ENCODE measurements at places on chromosomes 2 and 18. TPM values are rescaled to one million over a fixed set of nuclear protein-coding genes. Genes with fewer than 3 reads are reported as not detected.
A peak's percentile ranks its signal among the peaks of the same experiment; 100 is the strongest.

GRCh38 chr2:109604597-109604996, 9.2 kb downstream of the SEPTIN10 start:
- no peak for DNase-seq

DNA sequence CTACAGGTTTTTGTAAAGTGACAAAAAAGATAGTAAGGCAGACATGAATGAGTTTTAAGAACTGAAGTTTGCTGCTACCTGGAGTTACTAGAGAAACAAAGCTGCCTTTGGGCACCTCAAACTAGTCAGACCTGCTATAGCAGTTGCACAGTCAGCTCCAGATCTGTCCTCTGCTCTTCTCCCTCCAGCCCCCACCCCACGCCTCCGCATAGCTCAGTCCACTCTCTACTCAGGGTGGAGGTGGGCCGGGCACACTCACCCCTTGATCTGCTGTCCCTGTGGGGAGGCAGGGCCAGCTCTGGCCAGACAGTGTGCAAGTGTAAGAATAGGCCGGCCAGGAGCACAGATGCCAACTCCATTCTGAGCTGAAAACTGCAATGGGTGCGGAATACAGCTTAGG, 4.1 kb downstream of the SERTAD2 start:
- no peak for DNase-seq

The RNF149 gene
- total RNA-seq, result 45.8 TPM

The PSD4 gene
- 81.8 TPM for total RNA-seq

GRCh38 chr2:55810622-55811020, 113.0 kb downstream of the EFEMP1 start:
- no peak for DNase-seq

DNA sequence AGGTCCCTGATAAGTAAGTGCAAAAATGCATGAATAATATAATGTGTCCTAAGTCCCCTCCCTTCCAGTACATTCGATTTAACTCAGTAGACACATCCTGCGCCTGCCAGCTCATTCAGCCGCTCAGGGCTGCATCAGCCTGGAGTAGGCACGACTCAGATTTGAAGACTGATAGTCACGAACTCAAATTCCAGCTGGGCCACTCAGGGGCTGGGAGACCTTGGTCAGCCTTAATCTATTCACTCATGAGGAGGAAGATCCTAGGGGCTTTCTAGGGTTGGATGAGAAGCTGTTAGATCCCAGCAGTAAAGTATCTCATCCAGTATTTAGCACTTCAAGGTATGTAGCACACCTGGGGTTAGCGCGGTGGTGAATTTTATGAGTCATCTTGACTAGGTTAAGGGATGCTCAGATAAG, 98.9 kb upstream of the ODC1 start:
- no peak for DNase-seq

DNA sequence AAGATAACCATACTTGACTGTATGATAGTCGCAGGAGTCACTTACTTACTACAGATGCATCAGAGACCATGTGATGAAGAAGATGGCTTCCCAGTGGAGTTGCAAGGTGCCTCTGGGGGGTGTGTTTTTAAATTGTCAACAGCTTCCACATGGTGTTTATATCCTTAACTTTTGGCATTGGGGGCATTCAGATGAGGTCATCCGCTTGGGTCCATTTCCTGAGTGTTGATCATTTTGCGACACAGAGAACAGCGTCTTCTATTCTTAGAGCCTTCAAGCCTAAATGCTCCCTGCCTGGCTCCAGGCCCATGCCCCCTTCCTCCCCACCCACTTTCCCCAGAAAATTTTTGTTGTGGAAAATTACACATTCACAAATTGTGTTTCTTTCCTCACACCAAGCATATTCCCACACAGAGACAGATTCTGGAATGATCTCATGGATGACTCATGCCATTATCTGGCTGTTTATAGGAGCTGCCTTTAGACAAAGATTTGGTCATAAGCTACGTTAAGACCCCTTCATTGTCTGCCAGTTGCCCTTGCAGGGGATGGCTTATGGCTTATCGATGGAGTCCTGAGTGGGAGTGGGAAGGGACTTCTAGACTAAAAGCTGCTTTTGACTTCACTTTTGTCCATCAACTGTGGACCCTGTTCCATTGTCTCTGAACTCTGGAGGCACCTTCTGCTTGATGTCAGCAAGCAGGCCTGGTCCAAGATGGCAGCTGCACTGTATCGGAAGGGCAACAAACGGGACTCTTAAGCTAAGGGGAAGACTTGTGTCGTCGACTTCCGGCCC, 91.8 kb downstream of the CABLES1 start:
- no peak for DNase-seq

DNA sequence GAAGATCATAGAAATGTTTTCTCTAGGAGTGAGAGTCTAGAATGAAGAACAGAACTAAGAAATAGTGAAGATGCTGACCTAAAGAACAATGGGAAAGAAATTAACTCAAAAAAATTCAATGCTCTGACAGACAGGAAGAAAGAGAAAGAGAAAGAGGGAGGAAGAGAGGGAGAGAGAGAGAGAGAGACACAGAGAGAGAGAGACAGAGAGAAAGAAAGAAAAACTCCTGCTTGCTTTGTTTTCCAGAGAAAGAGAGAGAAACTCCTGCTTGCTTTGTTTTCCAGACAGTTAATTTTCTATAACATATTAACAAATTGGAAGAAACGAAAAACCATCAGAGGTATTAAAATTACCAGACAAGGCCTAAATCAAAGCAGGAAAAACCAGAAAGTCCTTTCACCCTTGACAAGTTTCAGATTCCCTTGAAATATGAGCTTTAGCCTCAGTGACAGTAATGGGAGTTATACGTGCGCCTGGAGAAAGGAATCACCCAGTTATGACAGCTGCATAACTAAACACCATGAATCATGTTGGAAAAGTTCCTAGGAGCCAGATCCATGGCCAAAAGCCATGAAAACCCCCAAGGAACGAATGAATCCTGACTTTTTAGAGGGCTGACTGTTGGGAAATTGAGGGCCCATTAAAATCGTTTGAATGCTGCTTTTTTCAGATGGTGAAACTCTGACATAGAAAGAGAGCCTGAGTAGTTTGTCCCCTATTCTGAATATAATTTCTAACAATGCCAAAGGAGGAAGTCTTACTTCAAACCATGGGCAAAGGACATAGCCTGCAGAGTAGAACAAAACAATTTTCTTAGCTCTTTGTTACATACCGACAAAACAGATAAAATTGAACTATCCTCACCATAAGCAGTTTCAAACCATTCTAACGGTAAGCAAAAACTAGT, 228.6 kb upstream of the CHST9 start:
- DNase-seq, result no peak

- no peak for DNase-seq
These were observed 15.5 kb upstream of the ARL5A start for GRCh38 chr2:151843691-151844061.

DNA sequence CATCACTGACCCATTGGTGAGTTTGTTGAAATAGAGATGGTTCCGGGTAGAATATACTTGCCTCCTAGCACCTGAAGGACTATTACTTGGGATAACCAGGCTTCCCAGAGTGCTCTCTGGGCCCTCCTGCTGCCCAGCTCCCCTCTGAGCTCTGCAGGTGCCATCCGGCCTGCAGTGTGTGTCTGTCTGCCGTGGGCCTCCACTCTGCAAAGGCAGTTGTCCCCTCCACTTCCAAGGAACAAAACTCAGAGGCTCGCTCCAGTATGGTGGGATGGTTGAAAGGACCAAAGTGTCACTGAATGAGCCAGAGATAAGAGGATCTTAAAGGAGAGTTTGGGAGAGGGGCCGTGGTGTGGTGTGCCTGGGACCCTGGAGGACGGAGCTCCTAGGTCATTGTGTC, 57.3 kb downstream of the SH3BP4 start:
- no peak for DNase-seq

DNA sequence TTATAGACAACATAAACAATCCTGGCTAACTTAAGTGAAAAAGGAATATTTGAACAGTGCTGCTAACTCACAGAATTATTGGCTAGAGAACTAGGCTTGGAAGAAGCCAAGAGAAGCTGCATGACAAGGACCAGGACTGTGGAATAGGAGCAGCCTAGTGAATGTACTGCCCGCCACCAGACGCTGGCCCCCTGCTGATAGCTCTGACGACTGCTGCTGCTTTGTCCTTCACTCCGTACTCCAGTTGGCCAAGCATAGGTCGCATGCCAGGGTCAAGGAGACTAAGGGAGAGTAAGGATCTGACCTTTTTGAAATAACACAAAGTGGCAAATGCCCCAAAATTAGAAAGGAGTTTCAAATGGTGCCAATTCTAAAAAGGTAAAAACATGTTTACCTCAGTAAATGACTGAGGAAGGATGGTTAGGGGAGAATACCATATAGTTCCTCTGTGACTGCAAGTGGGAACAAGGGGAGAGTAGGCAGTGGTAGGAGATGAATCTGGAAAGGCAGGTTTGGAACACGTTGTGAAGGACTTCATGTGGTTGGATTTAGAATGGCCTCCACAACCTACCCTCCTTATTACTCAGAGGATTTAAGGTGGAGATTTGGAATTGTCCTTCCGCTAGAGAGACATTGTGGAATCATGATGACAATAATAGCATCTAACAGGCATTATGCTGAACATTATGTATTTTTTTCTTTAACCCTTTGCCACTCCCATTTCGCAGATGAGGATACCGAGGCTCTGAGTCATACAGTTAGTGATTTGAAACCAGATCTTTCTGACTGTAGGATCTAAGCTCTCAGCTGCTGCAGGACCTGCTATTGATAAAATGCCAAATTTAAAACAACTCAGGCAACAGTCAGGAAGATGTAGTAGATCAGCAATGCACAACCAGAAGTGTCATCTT, 19.5 kb downstream of the STRADB start:
- DNase-seq, result no peak

DNA sequence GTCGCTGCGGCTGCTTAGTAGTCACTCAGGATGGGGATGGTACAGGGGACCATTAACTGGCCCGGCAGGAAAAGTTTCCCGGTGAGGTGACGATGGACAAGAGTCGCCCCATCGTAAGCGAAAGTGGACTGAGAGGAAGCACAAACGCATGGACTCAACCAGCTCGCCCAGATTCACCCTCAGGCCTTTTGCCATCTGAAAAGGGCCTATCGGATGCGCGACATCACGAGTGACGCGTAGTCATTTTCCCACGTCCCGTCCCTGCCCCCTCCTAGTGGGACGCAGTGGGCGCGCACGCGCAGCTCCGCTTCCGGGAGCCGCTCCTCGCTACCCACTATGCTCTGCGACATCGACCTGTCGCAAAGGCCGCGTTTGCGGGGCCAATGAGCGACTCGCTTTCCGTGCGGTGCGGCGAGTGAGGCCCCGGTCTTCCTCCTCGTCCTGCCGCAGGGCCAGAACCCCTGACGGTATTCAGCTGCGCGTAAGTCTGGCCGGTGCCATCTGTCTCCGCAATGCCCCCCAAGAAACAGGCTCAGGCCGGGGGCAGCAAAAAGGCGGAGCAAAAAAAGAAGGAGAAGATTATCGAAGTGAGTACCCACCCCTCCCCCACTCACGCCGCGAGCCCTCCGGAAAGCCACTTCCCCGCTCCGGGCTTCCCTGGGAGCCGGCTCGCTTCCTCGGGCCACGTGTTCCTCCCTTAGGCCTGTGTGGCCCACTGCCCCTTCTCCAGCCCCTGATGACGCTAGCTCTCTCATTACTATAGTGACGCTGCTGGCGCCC, at the start of gene ZC3H15:
Gene ZC3H15 (plus strand): TSS at position 390 of the 780 bp plus-strand sequence. CDS start 123 bp downstream, at position 513.
- DNase-seq, result peak; percentile 98

- no peak for DNase-seq
These were observed 114.4 kb downstream of the SMAD7 start for GRCh38 chr18:48836231-48836805.

- DNase-seq, result no peak
These were observed 15.9 kb downstream of the FN1 start for GRCh38 chr2:215419769-215420470.

Measured in thymus (tissue), 14 donors.